Heart right ventricle (tissue), 16 donors: ENCODE measurements at places on chromosomes 4 and X. TPM values are rescaled to one million over a fixed set of nuclear protein-coding genes. Genes with fewer than 3 reads are reported as not detected.

The KANTR gene
- total RNA-seq: 4.5 TPM

The NPNT gene
- 4.4 TPM for total RNA-seq

The EDA2R gene
- total RNA-seq: 0.51 TPM

DNA sequence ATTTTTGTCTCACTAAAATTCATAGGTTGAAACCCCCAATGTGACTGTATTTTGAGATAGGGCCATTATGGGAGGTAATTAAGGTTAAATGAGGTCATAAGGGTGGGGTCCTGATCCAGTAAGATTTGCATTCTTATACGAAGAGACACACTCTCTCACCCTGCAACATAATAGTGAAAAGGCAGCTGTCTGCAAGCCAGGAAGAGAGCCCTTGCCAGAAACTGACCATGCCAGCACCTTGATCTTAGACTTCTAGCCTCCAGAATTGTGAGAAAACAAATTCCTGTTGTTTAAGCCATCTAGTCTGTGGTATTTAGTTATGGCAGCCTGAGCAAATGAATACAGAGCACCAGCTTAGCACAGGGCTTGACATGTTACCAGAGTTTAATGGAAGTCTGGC lies 17.5 kb upstream of the IGSF1 start:
- no peak overlapping the region for H3K27ac ChIP-seq
- no peak for DNase-seq
- H3K36me3 ChIP-seq: no peaks in the 10 kb centered on the region
- H3K4me3 ChIP-seq: no peak overlapping the region
- H3K4me1 ChIP-seq: no peaks in the 10 kb centered on the region

DNA sequence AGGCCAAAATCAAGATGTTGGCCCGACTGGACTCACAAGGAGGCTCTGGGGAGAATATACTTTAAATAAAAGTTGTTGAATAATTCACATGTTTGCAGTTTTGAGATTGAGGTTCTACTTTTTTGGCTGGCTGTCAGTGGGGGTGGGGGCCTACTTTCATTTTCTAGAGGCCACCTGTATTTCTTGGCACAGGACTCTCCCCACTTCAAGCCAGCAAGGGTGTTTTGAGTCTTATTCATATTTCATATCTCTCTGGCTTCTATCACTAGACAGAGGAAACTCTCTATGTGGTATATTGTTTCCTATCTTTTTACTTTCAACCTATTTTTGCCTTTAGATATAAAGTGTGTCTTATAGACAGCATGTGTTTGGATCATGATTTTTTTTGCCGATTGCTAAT lies 266.4 kb downstream of the PRR32 start:
- no peak for DNase-seq
- H3K27ac ChIP-seq: no peak overlapping the region
- no peaks in the 10 kb centered on the region for H3K36me3 ChIP-seq

The CSAG1 gene
- not detected for total RNA-seq
